ENCODE measurements at places on chromosomes 12 and 14.

DNA sequence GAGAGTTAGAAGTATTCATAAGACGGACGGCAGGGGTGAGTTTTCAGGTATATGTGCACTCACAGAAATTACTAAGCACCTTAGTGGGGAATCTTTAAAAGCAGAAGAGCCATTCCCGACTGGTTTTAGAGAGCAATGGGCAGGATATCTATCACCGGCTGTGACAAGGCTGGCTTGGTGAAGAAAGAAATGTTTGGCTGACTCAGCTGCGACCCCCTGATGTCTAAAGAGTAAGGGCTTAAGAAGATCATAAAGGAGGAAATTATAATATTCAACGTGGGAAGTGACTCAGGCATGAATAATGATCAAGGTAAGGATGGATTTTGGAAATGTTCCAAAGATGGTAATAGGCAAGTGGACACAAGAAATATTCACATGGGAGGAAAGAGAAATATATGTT lies 407.6 kb downstream of the TMEM132D start:
- H3K4me1 ChIP-seq, result no peaks in the 10 kb centered on the region
- H3K27me3 ChIP-seq, result peaks cover 1% of the 10 kb centered on the region
- H3K36me3 ChIP-seq, result no peaks in the 10 kb centered on the region
- H3K27ac ChIP-seq, result no peak overlapping the region

DNA sequence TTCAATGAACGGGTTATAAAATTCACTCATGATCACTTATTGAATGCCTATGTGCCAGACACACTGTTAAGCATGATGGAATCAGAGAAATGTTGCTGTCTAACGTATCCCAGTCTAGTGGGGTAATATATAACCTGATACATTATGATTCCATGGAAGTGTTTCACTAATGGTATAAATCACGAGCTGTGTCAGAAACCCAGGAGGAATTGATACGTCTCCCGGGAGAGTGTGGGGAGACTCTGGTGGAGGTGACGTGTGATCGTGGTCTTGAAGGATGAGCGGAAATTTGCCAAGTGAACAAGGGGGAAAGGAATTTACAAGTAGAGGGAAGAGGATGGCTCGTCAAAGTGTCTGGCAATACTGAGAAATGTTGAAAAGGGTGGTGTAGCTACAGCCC lies 26.5 kb downstream of the MANSC1 start:
- H3K4me3 ChIP-seq, result no peak overlapping the region
- H3K36me3 ChIP-seq, result peaks cover 2% of the 10 kb centered on the region
- no peak for DNase-seq
- H3K27ac ChIP-seq, result no peak overlapping the region
- H3K27me3 ChIP-seq, result peaks cover 10% of the 10 kb centered on the region

DNA sequence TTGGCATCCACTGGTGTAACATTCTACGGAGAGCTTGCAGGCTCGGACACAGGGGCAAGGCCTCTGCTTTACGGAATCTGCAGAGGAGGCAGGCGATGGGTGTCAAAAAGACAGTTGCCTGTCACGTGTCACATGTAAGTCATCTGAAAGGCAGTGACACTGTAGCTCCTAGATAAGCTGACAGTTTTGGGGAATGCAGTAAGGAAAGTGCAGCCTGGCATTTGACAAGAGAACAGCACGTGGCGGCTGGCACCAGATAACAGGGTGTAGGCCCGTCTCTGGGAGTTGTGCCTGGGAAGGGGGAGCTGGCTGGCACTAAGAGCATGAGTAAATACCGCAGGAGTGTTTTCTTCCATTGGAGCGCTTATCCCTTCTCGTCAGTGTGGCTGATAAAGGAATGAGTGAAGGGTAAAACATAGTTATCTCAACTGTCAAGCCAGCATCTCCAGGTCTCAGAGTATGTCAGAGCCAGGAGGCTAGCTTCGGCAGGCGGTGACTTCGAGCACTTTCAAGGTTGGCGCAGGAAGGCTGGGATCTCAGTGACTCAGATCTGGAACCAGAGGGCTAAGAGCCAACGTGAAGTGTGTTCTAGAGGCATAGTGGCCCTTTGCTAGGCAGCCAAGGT lies 26.1 kb downstream of the ADCK1 start:
- peaks cover 28% of the 10 kb centered on the region for H3K36me3 ChIP-seq
- no peak overlapping the region for H3K27ac ChIP-seq
- no peaks in the 10 kb centered on the region for H3K27me3 ChIP-seq
- H3K4me3 ChIP-seq, result no peak overlapping the region
- no peak for DNase-seq

DNA sequence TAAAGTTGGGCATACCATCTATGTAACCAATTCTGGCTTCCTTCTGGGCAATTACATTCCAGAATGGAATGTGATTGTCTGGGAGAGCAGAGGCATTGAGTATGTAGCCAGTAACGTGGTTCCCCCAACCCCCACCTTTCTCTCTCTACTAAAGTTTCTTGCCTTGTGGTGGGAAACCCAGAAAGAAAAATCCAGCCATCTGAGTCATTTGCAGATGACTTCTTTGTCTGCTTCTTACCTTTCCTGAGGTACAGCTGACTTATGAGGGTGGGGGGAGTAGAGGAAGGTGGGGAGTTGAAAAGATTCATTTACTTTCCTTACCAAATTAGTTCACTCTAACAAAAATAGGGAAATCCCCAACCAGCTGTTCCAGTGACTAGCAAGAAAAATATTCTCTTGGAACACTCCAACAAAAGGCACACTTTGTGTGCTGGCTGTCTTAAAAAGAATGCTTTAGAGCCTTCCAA lies 112.1 kb upstream of the FRMD6 start:
- no peaks in the 10 kb centered on the region for H3K4me1 ChIP-seq
- no peaks in the 10 kb centered on the region for H3K36me3 ChIP-seq
- no peak overlapping the region for H3K27ac ChIP-seq

- H3K4me1 ChIP-seq, result no peaks in the 10 kb centered on the region
- no peaks in the 10 kb centered on the region for H3K27me3 ChIP-seq
- H3K27ac ChIP-seq, result no peak overlapping the region
Measured at GRCh38 chr14:73663548-73664212, 18.9 kb downstream of the DNAL1 start.

DNA sequence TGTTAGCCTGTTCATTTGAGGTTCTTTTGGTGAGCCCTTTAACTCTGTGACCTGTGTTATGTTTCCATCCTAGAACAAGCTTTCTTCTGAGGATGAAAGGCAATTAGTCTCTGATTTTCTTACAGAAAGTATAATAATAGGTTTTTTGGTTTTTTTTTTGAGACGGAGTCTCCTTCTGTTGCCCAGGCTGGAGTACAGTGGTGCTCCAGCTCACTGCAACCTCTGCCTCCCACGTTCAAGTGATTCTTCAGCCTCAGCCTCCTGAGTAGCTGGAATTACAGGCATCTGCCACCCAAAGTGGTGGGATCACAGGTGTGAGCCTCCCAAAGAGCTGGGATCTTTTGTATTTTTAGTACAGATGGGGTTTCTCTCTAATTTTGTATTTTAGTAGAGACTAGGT lies 52.7 kb upstream of the SYNE2 start:
- H3K4me1 ChIP-seq, result peaks cover 2% of the 10 kb centered on the region
- no peaks in the 10 kb centered on the region for H3K36me3 ChIP-seq
- H3K27ac ChIP-seq, result peak overlapping the region; percentile 70

DNA sequence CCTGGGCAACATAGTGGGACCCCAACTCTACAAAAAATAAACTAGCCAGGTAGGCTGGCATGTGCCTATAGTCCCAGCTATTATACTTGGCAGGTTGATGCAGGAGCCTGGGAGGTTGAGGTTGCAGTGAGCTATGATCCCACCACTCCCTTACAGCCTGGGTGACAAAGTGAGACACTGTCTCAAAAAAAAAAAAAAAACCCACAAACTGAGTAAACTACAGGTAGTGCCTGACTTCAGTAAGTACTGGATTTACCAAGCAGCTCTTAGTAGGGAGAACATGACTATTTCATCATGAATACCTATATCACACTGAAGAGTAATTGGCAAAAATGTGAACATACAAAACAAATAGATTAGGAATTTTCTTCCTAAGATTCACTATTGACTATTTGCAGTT lies 32.4 kb upstream of the AP4S1 start:
- DNase-seq, result no peak
- H3K27me3 ChIP-seq, result no peaks in the 10 kb centered on the region
- H3K27ac ChIP-seq, result no peak overlapping the region
- H3K4me1 ChIP-seq, result peaks cover 28% of the 10 kb centered on the region
- H3K4me3 ChIP-seq, result no peak overlapping the region
- peaks cover 10% of the 10 kb centered on the region for H3K36me3 ChIP-seq

- no peak for DNase-seq
- no peaks in the 10 kb centered on the region for H3K36me3 ChIP-seq
- H3K4me1 ChIP-seq, result no peaks in the 10 kb centered on the region
- H3K4me3 ChIP-seq, result no peak overlapping the region
Measured at GRCh38 chr12:34354239-34355200, 332.2 kb downstream of the ALG10 start.

- peak overlapping the region; percentile 56 for H3K4me3 ChIP-seq
- peak overlapping the region; percentile 31 for H3K27ac ChIP-seq
- peaks cover 1% of the 10 kb centered on the region for H3K36me3 ChIP-seq
- H3K27me3 ChIP-seq, result peaks cover 43% of the 10 kb centered on the region
Measured at GRCh38 chr14:95662376-95663186, 23.6 kb upstream of the TCL1B start.

DNA sequence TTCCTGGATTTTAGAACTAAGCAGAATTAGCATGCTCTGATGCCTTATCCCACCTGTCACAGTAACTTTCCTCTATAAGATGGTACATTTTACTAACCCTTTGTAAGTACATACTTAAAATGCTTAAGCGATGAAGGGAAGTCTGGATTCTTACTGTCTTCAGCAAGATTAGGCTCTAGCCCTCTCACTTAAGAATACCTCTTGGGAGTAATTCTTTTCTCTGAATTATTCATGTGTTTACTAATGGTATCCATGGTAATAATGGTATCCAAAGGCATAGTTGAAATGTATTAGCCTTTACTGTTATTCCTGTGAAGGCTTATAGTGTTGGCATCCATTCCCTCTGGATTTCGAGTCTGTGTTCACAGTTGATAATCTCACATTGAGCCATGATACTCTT lies 176.9 kb downstream of the MON2 start:
- DNase-seq, result no peak
- no peak overlapping the region for H3K27ac ChIP-seq
- H3K4me1 ChIP-seq, result peaks cover 5% of the 10 kb centered on the region
- H3K36me3 ChIP-seq, result no peaks in the 10 kb centered on the region
- peaks cover 2% of the 10 kb centered on the region for H3K27me3 ChIP-seq

DNA sequence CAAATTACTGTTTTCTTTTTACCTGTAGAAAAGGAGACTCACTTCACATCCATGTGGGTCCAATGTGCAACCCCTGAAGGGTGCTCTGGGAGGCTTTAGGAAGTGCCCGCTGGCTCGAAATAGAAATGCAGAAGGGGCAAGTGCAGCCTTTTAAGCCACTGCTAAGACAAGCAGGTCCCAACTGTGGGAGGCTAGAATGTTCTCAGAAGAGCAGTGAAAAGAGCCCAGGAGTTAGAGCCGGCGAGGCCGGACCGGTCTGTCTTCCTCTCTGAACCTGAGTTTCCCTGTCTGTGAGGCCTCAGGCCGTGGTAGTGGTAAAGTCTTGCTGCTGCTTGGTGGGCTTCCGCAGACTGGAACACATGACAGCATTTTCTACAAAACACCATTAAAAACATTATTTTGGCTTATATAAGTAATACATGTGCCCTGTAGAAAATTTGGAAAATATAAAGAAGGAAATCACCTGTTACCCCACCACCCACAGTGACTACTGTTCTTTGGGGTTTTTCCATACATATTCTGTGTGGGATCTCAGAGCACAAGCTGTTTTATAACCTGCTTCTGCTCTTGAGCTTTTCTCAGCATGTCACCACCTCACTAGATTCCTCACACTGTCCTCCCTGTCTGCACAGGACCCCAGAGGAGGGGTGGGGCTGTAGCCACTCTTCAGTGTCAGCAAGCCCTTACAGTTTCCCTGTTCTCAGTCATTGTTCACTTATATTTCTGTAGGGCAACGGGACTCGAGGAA lies 6.0 kb downstream of the CKB start:
- no peak for DNase-seq
- H3K4me1 ChIP-seq, result peaks cover 2% of the 10 kb centered on the region
- peaks cover 6% of the 10 kb centered on the region for H3K27me3 ChIP-seq
- H3K4me3 ChIP-seq, result no peak overlapping the region
- H3K36me3 ChIP-seq, result no peaks in the 10 kb centered on the region

- no peak overlapping the region for H3K27ac ChIP-seq
- no peaks in the 10 kb centered on the region for H3K4me1 ChIP-seq
- no peak for DNase-seq
- H3K4me3 ChIP-seq, result no peak overlapping the region
- H3K36me3 ChIP-seq, result no peaks in the 10 kb centered on the region
- H3K27me3 ChIP-seq, result peaks cover 4% of the 10 kb centered on the region
Measured at GRCh38 chr12:67765776-67766766, 117.5 kb downstream of the DYRK2 start.

- H3K36me3 ChIP-seq, result no peaks in the 10 kb centered on the region
- H3K27ac ChIP-seq, result no peak overlapping the region
- peaks cover 4% of the 10 kb centered on the region for H3K27me3 ChIP-seq
- no peak for DNase-seq
Measured at GRCh38 chr14:53663709-53664108, 292.9 kb downstream of the BMP4 start.

DNA sequence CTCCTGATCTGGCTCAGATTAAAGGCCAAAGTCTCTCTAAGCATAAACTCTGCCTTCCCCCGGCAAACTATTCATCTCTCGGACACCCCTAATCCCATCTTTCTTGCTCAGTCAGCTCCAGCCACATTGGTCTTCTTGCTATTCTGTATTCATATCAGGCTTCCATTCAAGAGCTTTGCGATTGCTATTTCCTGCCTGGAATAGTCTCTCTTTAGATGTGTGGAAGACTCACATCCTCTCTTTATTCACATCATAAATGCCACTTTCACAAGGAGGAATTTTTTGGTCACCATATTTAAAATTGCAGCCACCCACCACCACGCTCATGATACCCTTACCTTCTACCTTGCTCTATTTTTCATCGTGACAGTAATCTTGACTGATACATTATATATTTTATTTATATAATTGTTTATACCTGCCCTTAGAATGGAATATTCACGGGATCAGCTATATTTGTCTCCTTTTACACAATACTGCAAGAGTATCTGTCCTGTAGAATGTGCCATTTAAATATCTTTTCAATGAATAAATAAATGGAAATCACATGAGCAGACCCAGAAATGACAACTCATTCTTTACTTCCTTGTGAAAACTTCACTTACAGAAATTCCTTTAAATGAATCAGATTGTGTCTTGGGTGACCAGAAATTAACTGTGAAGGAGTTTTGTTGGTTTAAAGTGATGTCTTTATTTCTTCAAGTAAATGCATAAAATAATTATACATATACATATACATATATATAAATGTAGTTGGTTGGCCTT lies 780.6 kb upstream of the FLRT2 start:
- no peak overlapping the region for H3K27ac ChIP-seq
- no peak for DNase-seq
- no peaks in the 10 kb centered on the region for H3K27me3 ChIP-seq
- H3K4me3 ChIP-seq, result no peak overlapping the region
- no peaks in the 10 kb centered on the region for H3K4me1 ChIP-seq

Measured in memory B cell (primary cell).